T47D (cell line): ENCODE measurements at places on chromosomes 13 and 19.

DNA sequence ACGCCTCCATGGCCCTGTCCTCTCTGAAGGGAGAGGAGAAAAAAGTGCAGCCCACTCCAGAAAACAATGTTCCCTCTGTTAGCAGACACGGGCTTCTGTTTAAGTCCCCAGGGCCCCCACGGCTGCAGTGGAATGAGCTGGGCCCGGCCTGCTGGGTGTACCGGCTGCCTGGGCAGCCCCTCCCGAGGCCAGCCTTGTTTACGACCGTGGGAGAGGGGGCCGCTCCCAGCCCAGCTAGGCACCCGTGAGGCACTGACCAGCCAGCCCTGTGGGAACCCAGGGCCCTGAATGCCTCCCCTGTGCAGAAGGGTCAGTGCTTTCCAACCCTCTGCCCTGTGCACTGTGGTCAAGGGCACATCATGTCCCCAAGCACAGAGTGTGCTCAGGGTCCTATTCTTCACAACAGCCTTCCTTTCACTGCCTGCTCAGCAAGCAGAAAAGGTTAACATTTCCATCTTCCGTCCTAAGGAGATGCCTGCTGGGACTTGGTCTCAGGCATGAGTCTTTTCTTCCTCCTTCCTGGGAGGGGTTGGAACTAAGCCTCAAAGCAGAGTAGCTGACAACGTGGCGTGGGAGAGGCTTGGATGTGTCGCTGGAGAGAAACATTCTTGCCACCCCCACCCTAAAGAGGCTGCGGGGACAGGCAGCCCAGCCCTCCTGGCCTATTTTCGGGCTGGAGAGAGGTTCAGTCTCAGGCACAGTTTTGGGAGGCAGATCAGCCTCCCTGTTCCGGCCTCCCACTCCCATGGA, 90.1 kb downstream of the RGCC start:
- no peak for DNase-seq

DNA sequence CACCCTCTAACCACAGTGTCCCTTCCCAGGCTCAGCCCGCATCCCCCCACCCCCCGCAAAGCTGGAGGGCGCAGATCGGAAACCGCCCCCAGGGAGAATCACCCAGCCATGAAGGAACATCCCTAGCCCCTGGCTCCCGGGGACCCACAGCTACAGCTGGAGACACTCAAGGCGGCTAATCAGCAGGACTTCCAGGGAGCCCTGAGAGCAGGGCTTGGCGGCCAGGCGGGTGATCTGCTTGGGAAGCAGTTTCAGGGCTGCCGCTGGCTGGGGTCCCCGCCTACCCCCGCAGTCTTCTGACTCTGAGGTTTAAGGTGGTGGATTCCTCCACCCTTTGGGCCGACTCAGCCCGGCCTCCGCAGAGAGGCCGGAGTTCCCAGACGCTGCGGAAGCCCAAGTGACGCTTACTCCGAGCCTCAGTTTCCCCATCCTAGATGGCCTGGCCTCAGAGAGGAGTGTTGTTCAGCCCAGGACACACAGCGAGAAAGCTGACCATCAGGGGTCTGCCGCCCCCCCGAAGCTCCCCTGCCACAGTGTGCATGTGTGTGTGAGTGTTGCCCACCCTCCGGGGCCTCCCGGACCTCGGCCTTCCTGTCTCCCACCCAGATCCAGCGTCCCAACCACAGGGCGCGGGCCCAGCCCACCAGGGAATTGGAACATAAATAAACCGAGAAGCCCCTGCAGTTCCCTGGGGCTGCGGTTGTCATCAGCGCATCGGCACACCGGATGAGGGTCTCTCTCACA, 9.8 kb downstream of the FUT6 start:
- DNase-seq: no peak

- no peak for DNase-seq
Observed at GRCh38 chr19:32802840-32803239, 66.7 kb downstream of the SLC7A9 start.

- DNase-seq: no peak
Observed at GRCh38 chr13:52061587-52061986, 37.1 kb downstream of the UTP14C start.

DNA sequence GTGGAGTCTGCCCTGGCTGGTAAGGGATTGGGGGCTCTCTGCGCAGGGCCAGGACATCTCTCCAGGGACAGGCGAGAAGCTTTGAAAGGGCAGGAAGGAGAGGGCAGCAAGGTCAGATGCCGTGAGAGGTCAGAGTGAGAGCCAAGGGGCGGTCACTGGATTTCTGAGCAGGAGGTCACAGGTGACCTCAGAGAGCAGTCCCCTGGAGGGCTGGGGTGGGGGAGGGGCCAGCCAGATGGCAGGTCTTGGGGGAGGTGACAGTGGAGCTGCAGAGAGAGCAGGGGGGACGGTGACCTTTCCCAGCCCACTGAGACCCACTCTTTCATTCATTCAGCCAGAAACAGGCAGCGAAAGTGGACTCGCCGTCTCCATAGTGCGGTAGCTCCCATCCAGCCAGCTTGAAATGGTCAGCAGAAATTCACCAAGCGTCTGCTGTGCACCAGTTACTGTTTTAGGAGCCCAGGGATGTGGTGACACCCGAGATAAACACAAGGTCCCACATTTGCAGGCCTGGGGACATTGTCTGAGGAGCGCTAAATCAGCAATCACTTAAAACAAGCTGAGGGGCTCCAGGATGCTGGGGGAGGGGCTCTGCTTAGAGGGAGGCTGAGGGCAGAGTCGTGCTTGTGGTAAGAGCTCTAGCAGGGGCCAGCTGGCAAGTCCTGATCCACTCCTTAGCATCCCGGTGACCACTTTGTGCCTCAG, 10.2 kb downstream of the CARM1 start:
- DNase-seq: no peak

- DNase-seq: no peak
Observed at GRCh38 chr19:42326969-42327368, 1.5 kb downstream of the MEGF8 start.

DNA sequence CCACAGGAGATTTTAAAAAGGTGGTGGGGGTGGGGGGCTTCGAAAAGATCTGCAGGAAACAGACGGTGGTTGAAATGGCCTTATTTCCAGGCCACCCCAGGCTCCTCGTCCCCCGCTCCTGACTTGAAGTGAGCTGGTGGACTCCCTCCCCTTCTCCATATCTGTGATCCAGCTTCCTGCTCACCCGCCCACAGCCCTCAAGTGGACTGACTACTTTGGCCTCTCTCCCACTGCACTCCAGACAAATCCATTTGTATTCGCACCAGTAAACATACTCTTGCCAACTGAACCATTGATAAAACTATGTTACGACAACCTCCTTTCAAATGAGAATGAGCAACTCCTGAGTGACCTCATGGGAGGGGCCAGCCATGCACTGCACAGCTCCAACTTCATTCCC, 259.5 kb downstream of the COL4A1 start:
- DNase-seq: no peak

DNA sequence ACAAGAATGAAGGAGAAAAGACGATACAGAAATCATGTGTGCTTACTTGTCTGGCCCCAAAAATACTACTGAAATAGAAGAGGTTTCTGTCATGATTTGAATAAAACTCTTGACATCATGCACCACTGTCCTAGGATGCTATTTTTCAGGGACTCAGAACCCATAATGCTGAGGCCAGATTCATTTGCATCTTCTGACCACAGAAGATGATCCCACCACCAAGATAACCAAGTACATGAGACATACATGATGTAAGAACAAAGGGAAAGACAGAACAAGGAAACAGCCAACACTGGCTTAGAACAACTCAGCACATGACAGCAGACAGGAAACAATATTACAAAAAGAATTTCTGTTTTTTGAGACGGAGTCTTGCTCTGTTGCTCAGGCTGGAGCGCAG, 2.5 kb downstream of the ZNF552 start:
- DNase-seq: peak; percentile 65

DNA sequence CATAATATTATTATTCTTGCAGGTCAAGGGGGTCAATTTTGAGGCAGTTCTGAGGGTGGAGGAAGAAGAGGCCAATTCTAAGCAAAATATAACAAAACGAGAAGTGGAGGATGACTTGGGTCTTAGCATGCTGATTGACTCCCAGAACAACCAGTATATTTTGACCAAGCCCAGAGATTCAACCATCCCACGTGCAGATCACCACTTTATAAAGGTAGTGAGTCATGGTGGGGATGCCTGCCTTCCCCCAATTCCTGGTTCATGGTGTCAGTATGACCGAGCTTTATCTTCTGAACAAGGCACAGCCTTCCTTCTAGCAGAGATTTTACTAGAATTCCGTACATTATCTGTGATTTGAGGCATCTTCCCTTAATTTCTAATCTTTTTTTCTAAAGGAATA, 9.4 kb upstream of the DCUN1D2 start:
- no peak for DNase-seq

DNA sequence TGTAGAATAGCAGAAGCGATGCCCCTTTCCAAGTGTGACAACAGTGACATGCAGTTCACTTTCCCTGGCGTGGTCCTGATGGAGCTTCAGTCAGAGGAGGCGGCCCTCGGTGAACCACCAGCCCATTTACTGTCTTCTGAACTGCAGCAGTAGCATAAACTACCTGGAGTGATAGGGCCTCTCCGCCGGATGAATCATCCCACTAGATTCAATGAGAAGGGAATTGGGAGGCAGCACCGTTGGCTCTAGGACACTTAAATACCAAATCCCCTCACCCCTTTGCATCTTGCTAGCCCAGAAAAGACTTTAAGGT, 112.8 kb upstream of the GPR12 start:
- no peak for DNase-seq

DNA sequence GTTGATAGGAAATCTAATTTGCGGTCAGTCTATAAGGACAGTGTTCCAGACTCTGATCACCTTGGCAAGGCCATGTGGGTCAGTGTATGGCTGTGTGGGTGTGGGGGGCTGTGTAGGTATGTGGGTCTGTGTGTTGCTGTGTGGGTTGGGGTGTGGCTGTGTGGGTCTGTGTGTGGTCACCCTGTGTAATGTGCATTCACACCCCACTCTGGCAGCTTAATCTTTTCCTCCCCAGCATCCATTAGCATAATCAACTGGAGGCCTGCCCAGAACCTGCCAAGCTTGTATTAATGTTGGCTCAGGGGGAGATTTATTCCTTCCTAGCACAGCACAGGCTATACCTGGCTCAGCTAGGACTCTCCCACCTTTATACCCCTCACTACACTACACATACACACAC, 203.2 kb downstream of the TUBA3C start:
- no peak for DNase-seq
